Choroid plexus epithelial cell (primary cell): ENCODE measurements at places on chromosomes 11 and 22.

- DNase-seq, result no peak
Measured at GRCh38 chr11:123729602-123730001, 11.9 kb downstream of the ZNF202 start.

GRCh38 chr22:26894766-26895485 is 237.5 kb downstream of the MIAT start:
- DNase-seq, result peak; percentile 92

GRCh38 chr11:60932605-60933356 is 8.5 kb downstream of the TMEM132A start:
- peak; percentile 79 for DNase-seq

DNA sequence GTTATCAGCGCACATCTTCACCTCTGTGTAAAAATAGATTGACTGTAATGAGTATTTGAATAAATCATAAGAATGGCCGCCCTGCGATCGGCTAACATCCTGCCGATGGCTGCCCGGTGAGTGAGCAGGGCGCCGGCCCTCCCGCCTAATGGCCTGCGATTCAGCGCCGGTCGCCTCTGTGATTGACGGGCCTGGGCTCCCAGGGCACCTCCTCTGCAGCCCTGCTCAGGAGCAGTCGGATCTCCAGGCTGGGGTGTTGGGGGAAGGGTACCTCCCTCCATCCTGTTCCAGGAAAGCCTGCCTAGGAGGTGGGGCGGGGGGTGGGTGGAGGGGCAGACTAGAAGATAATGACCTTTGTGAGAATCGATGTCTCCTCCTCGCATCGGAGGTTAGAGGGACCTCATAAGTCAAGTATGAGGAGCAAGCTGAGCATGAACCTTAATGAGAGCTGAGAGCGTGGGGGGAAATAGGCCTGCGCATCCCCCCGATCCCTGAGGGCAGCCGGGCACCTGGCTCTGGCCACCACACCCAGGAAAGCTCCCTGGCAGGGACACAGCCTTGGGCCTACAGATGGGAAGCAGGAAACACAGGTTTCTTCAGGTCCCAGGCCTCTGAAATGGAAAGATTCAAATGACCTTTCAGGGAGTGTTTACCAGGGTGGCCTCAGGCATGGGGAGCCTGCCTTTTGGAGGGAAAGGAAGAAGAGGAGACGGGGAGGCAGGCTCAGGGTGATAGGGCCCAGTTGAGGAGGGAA is 71.7 kb downstream of the PKNOX2 start:
- no peak for DNase-seq

GRCh38 chr11:133905677-133906156 is 51.1 kb downstream of the IGSF9B start:
- DNase-seq, result no peak

- no peak for DNase-seq
Measured at GRCh38 chr22:40070701-40071100, 75.9 kb downstream of the FAM83F start.
